ENCODE measurements at places on chromosomes 12 and 14.
A peak's percentile ranks its signal among the peaks of the same experiment; 100 is the strongest.

GRCh38 chr12:113231235-113232088, 10.2 kb downstream of the TPCN1 start:
- DNase-seq, result peak; percentile 93

- DNase-seq, result peak; percentile 48
Measured at GRCh38 chr14:63857466-63858030, 4.7 kb downstream of the SYNE2 start.

- DNase-seq, result no peak
Measured at GRCh38 chr12:123945287-123946151, 27.1 kb downstream of the CCDC92 start.

GRCh38 chr12:111046896-111047295, 126.5 kb upstream of the MYL2 start:
- no peak for DNase-seq

DNA sequence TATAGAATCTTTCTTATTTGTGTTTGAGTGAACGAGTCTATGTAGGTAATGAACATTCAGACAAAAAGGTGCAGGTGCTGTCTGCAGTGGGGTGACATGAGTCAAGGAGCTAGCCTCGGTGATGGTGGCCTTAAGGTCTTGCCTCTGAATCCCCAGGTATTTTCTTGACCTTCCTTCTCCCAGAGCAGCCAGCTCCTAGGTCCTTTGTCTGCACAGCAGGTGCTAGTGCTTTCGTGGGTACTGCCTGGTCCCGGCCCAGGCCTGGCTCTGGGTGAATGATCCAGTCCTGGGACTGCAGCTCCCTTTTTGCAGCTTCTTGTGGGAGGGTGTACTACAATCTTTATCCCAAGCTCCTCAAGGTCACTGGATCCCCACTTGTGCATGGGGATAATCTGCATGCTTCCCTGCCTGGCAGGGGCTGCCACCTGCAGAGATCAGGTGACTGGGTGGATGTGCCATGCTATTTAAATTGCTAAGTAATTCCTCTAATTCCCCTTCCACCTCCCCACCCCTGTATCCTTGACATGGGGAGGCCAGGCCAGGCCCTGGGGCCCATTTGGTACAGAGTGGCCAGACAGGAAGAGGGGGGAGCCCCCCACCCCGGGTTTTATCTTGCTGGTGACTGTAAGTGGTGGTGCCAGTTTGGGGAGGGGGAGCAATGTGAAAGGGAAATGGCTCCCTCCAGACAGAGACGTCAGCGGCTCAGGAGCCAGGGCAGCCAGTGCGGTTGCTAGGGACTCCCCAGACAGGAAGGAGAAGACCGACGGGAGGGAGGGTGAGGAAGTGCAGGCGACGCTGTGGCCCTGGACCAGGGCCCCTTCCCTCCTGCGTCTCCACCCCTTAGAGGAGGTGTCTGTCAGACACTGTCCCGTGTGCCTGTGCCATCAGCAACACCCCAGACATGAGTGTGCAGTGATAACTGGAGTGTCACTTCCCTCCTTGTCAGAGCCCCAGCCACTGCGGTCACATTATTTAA, 6.7 kb downstream of the VASH1 start:
- peak; percentile 25 for DNase-seq

- DNase-seq, result no peak
Measured at GRCh38 chr14:37745657-37746056, 150.2 kb downstream of the TTC6 start.

GRCh38 chr12:106342397-106343213, 14.9 kb upstream of the POLR3B start:
- DNase-seq, result peak; percentile 60

GRCh38 chr12:30822385-30823155, 67.8 kb upstream of the CAPRIN2 start:
- DNase-seq, result peak; percentile 59

DNA sequence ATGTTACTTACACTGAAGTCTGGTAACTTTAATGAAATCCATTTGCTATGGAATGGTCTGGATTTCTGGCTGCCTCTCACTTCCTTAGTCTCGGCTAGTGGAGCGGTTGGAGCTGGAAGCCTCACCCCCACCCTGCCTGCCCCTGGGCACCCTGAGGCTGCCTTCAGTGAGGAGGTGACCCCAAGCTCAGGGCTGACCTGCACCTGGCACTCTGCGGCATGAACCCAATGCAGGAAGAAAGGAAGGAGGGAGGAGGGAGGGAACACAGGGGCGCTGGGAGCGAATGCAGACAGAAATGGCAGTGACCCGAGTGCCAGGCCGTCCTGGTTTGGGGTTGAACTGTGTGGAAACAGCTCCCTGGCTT, 353.1 kb downstream of the TMEM121 start:
- DNase-seq, result no peak

DNA sequence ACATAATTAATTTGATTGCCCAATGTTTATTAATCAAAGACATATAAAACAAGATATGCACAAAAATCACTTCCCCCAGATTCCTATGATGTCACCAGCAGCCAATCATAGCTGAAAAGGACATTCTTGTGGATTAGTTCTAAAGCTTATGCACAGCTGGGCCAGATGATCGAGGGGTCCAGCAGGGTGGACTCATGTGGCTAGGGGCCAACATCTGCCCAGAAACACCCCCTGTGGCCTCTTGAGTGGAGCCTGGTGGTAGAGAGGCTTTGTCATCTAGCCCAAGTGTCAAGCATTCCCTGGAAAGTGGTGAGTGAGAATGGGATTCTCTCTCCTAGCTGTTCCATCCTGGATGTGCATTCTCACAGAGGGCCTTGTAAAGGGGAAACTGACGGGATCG, 590.0 kb downstream of the BCL11B start:
- no peak for DNase-seq

- DNase-seq, result no peak
Measured at GRCh38 chr14:34912182-34912581, 37.0 kb upstream of the BAZ1A start.

DNA sequence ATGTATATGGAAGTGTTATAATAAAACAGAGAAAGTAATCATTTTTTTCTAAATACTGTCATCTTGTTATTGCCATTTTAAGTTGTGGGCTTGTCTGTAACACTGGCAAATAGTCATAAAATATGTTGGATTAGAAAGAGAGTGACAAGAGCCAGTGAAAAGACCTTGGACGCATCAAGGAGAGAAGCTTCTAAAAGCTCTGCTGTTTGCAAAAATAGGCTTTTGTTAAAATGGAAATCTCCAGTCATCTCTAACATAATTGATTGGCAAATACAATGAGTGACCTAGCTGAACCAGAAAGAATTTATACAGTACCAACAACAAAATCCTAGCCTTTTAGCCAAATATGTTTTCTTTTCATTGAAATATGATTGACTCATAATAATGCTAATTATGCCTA, 245.8 kb upstream of the RMST start:
- DNase-seq, result no peak

DNA sequence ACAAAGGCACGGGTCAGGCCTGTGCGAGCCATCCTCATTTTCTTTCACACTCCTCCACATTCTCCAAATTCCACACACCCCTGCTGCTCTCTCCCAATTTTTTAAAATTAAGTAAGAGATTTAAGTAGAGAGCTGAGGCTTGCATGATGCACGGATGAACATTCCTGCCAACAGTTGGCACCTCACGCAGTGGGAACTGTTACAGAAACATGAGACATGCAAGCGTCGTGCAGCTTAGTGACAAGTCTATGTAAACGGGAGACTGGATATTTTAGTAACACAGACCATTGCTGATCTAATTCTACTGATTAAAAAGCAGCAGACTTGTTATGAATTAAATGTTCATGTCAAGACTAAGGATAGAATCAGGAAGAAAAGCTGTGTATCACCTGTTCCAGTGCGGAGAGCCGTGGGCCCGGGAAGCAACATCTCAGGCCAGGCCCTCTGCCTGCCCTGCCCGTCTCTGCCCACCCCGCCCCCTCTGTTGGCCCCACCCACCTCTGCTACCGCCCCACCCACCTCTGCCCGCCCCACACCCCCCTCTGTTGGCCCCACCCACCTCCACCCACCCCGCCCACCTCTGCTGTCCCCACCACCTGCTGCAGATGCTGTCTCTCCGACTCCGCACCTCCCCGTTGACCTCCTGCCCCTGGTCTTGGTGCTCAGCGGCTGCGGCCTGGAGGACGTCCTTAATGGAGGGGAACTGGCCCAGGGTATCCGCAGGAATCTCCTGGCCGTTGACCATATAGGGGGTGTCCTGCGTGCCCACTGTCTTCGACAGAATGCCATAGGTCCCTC, 21.2 kb downstream of the GOLGA3 start:
- DNase-seq, result no peak

- peak; percentile 75 for DNase-seq
Measured at GRCh38 chr14:21868442-21869046, 194.9 kb upstream of the OR4E1 start.

DNA sequence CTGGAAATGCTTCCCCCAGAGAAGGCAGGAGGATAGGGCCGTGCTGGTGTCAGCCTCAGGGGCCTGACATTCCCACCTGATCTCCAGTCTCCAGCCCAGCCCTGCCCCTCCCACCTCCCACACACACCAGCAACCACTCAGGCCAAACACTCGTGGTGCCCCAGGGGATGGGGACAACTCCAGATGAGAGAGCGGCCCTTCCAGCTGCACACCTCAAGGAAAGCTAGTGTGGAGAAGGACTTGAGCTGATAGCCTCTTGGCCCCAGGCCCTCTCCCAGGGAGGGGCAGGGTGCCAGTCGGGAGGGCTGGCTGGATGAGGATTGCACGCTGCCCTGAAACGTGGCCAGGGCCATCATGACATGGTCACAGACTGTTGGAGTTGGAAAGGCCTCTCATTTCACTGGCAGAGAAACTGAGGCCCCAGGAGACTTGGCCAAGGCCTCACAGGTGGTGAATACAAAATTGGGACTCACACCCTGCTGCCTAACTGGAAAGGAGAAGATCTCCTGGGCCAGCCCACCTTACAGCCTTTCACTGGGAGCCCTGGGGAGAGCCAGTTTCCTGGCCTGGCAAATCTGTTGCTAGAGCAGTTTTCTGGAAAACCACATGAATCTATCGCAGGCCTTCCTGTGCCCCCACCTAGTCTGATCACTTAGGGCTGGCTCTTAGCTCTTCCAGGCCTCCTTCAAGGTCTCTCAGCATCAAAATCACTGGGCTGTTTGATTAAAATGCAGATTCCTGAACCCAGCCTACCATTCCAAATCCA, 52.1 kb downstream of the IRF2BPL start:
- no peak for DNase-seq

DNA sequence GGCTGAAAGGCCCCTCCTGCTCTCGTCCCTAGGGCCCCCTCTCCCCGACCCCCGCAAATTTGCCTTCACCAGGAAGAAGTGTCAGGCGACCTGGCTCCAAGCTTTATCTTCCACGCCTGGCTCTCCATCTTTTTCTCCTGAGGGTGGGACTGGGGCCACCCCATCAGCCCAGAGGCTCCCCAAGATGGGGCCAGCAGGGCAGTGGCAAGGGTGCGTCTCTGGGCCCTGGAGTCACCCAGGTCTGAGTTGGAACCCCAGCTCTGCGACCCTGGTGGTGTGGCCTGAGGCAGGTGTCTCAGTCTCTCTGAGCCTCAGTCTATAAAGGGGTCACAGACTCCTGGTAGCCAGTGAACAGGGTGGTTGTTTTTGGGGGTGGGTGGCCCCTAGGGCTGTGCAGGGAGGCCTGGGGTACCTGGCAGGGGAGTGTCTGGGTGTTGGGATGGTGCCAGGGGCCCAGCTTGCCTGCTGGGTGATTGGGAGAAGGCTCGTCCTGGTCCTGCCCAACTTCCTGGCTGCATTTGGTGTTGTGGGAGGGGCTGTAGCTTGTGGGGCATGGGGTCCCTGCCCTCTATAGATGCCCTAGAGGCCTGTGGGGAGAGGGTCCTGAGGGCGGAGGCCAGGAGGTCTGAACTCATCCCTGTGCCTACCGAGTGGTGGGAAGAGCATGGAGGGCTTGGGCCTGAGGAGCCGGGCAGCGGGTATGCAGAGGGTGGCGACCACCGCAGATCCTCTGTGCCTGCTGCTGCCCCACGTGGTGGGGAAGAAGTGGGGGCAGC, 7.6 kb downstream of the KIF26A start:
- no peak for DNase-seq

- DNase-seq, result no peak
Measured at GRCh38 chr12:1297206-1297605, 297.2 kb downstream of the FBXL14 start.

GRCh38 chr12:12736759-12737676, 19.9 kb downstream of the CDKN1B start:
- peak; percentile 52 for DNase-seq

- DNase-seq, result no peak
Measured at GRCh38 chr14:89572596-89573398, 155.8 kb upstream of the FOXN3 start.

DNA sequence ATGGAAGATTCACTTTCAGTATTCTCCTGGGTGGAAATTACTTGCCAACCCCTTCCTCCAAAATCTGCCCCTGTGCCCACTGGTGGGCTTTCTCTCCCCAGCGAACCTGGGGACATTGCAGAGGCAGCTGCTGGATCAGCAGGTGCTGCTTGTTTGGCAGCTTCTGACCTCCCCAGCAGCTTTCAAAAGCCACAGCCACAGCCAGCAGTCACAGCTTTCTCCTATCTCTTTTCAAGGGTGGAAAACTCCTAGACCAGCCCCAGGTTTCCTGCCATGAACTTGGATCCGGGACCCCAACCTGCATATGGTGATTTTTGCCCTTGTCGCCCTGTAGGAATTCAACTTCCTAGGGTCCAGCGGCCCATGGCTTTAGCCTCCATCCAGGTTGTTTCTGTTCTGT, 330.8 kb downstream of the ADAMTS20 start:
- no peak for DNase-seq

GRCh38 chr12:132488127-132489077, 1.5 kb upstream of the FBRSL1 start:
- DNase-seq, result no peak

DNA sequence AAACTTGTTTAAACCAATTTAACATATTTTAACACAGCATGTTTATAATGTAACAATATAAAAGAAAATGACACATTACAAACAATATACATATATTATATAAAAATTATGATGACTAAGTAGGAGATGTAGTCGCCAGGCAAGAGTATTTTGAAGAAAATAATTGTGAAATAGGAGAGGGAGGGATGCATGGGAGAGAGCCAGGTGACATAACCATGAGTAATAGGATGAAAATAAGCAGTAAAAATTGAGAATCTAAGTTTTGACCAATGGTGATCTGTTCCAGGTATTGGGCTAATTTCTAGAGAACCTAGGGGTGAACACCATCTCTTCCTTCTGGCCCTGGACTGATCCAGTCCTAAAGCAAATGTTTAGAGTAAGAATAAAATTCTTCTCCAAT, 315.2 kb upstream of the G2E3 start:
- DNase-seq, result peak; percentile 30

GRCh38 chr12:50986966-50987737, 34.8 kb downstream of the HIGD1C start:
- DNase-seq, result peak; percentile 40

Measured in kidney tubule cell (primary cell).